ENCODE measurements at places on chromosomes 7 and 10. TPM values are rescaled to one million over a fixed set of nuclear protein-coding genes. Genes with fewer than 3 reads are reported as not detected.
A peak's percentile ranks its signal among the peaks of the same experiment; 100 is the strongest.

Gene PANK1
- total RNA-seq: 22.8 TPM

Gene MSMB
- not detected for total RNA-seq

Gene OPN4
- total RNA-seq: not detected

Gene CTAGE4
- 9.9 TPM for total RNA-seq

Gene UTF1
- total RNA-seq: not detected

Gene OR2A7
- total RNA-seq: 13.1 TPM

Gene SLC13A4
- not detected for total RNA-seq

Gene NPC1L1
- 0.11 TPM for total RNA-seq

Gene BICC1
- 2.9 TPM for total RNA-seq

GRCh38 chr10:76230921-76231285 is 799.5 kb downstream of the LRMDA start:
- no peak for DNase-seq

GRCh38 chr7:118153551-118154177 is 30.3 kb upstream of the LSM8 start:
- peak; percentile 36 for DNase-seq

DNA sequence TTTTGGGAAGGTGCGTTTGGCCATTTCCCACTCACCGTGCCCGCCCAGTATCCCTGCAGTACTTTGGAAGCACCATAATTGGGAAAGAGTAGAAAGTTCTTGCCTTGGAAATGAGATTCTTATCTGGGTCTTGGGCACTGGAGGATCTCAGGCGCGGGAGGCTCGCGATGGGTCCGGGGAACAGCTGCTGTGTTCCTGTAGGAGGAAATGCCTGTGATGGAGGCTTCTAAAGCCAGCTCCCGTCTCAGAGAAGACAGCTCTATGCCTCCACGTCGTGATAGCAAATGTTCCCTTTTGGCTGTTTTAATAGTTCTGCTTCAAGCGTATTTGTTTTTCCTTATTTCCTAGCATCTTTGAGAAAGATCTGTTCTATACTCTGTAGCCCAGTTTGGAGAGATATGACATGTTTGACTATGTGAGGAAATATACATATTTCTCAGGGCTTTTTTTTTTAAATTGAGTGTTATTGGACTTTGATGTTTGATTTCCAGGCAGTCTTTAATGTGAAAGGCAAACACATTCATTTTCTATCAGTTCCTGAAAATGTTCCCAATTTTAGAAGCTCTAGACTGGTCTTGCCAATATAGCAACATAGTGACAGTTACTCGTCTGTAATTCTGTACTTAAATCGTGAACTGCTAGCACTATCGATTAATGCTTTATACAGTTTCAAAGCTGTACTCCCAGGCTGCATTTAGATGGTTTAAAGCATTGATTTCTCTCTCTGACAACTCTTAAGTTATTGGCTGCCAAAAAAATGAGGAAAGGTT is 280.8 kb downstream of the DPP6 start:
- no peak for DNase-seq

GRCh38 chr7:137937202-137937560 is 64.7 kb downstream of the CREB3L2 start:
- no peak for DNase-seq

- DNase-seq: no peak
Observed at GRCh38 chr7:22566592-22566991, 66.6 kb upstream of the STEAP1B start.

GRCh38 chr7:28075674-28076358 is 104.8 kb downstream of the JAZF1 start:
- no peak for DNase-seq

- DNase-seq: peak; percentile 49
Observed at GRCh38 chr10:86757113-86757972, 924 bp downstream of the BMPR1A start.

GRCh38 chr7:24972991-24973390 is 7.0 kb downstream of the OSBPL3 start:
- no peak for DNase-seq

- DNase-seq: no peak
Observed at GRCh38 chr7:43014406-43014805, 82.2 kb downstream of the MRPL32 start.

- no peak for DNase-seq
Observed at GRCh38 chr7:151850491-151851124, 26.3 kb downstream of the PRKAG2 start.

DNA sequence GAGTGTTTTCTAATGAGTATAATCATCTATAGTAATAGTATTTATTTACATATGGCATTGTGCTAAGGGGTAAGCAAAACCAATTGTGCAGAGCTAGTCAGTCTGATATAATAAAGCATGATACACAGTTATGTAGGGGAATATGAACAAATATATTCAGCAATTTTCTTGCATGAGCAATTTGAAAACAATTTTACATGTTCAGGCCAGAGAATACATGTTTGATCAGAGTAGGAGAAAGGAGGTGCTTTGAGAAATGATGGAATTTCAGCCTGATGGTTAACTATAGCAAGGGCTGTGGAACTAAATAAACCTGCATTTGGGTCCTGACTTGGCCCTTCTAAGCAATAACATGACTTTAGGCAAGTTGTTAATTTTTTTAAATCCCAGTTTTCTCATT is 214.5 kb downstream of the TWIST1 start:
- DNase-seq: no peak

- no peak for DNase-seq
Observed at GRCh38 chr7:46256870-46257661, 336.0 kb upstream of the IGFBP3 start.

DNA sequence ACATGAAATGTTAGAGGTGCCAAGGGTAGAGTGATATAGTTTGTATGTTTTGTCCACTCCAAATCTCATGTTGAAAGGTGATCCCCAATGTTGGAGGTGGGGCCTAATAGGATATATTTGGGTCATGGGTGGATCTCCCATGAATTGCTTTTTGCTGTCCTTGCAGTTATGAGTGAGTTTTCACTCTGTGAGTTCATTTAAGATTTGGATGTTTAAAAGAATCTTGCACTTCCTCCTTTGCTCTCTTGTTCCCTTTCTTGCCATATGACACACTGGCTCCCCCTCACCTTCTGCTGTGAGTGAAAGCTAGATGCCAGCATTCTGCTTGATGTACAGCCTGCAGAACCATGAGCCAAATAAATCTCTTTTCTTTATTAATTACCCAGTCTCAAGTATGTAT is 269.2 kb downstream of the ZWINT start:
- no peak for DNase-seq

DNA sequence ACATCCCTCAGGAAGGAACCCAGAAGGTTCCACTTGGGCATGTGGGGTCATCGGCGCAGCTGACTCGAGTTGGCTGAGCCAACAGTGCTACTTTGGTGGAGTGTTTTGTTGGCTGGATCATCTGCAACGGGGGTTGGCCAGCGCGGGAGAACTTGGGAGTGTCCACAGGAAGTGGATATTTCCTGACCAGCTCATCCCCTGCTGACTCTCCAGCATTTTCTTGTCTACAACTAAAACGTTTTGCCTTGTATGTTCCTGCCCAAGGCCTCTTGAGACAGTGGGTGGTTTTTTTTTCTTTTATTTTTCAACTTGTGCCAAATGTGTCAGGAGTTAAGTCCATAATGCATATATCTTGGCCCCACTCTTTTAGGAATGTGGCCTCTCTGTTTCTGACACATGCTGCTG is 208.6 kb downstream of the ZNF365 start:
- peak; percentile 53 for DNase-seq

- peak; percentile 56 for DNase-seq
Observed at GRCh38 chr7:101162551-101163278, 2.7 kb downstream of the VGF start.

DNA sequence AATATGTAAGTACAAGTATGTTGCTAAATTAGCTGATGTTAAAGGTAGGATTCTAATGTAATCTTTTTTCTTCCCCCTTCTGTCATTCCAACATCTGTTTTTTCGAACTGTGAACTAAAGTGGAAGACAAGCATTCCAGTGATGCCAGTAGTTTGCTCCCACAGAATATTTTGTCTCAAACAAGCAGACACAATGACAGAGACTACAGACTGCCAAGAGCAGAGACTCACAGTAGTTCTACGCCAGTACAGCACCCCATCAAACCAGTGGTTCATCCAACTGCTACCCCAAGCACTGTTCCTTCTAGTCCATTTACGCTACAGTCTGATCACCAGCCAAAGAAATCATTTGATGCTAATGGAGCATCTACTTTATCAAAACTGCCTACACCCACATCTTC is 62.7 kb downstream of the WAC start:
- DNase-seq: no peak

DNA sequence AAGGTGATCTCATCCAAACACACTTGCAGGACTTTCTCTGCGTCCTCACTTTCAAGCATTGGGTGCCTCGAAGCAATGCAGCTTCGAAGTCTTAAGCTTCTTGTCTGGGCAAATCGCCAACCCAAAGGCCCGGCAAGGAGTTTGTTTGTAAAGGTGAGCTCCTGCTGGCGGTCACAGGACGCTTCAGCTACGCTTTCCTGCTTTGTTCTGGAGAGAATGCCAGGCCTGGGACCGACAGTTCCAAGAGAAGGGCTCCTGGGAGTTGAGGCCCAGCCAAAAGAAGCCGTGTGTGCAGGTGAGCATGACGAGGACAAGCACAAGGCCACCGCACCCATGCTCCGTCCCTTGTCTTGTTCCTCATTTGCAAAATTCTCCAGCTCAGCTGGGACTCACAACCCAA is 106.6 kb upstream of the DOCK1 start:
- DNase-seq: no peak

- DNase-seq: no peak
Observed at GRCh38 chr10:116269619-116270018, 3.4 kb downstream of the GFRA1 start.

DNA sequence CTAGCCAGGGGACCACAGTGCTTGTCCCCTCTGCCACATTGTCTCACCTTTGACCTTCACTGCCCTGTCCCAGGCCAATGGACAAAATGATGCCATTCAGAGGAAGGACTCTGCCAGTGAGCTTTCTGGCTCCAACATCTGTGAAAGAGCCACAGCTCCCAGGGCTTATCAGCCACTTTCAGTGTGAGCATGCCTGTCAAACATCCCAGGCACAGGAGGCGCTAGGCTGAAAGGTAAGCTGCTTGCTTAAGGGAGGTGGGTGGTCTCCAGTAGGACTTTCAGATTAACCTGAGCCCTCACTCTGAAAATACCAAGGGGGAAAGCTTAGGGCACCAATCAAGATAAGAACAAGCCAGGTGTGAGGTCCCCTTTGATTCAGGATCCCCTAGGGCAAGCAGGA is 59.8 kb upstream of the GDF10 start:
- DNase-seq: no peak

DNA sequence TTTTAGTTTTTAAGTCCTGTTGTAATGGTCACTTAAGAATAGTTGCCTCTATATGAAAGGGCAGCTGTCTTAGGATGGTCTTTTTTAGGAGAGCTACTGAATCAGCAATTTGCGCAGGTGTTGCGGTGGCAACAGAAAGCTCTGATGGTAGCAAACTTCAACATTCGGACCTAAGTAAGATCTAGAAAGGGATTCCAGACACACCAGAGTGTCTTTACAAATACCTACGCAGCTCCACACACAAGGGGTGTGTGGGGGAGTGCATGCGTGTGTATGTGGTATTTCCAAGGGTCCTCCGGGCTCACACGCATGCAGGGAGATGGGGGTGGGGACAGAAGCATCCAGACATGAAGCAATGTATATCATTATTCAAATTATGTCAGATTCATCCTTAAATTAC is 438.6 kb upstream of the MGMT start:
- no peak for DNase-seq

- DNase-seq: no peak
Observed at GRCh38 chr10:94803307-94803706, 40.8 kb downstream of the CYP2C19 start.

DNA sequence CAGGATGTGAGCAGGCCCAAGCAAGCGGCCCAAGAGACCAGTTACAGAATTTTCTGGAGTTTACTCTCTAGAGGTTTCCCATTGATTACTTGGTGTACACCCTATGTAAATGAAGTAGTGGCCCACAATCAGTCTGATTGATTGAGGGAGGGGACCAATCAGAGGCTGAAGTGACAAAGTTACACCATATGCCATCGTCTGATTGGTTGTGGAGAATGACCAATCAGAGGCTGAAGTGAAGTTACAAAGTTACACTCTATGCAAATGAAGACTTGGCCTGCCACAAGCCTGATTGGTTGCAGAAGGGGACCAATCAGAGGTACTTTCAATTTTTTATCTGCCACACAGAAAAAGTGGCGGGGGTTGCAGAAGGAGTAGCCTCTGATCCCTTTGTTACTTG is 83.7 kb downstream of the KIF20B start:
- no peak for DNase-seq

- no peak for DNase-seq
Observed at GRCh38 chr7:112484671-112485167, 3.9 kb downstream of the LSMEM1 start.
